ENCODE measurements at places on chromosomes 13 and 19.

GRCh38 chr19:32308431-32309077, 36.9 kb upstream of the ZNF507 start:
- DNase-seq, result no peak

DNA sequence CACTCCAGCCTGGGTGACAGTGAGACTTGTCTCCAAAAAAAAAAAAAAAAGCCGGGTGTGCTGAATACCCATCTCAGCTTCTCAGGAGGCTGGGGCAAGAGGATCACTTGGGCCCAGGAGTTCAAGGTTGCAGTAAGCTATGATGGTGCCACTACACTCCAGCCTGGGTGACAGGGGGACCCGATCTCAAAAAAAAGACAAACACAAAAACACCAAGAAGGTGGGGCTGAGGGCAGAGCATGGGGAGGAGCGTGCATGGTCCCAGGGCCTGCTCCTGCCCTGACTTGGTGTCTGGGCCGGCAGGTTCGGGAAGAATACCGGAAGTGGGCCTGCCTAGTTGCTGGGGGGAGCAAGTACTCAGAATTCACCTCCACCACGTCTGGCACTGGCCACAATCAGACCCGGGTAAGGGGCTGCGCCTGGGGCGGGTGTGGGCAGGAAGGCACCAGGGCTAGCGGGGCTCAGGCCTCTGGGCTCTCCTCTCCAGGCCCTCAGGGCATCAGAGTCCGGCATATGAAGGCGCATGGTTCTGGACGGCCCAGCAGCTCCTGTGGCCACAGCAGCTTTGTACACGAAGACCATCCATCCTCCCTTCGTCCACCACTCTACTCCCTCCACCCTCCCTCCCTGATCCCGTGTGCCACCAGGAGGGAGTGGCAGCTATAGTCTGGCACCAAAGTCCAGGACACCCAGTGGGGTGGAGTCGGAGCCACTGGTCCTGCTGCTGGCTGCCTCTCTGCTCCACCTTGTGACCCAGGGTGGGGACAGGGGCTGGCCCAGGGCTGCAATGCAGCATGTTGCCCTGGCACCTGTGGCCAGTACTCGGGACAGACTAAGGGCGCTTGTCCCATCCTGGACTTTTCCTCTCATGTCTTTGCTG, 11.3 kb downstream of the DDX39A start:
- DNase-seq, result no peak

DNA sequence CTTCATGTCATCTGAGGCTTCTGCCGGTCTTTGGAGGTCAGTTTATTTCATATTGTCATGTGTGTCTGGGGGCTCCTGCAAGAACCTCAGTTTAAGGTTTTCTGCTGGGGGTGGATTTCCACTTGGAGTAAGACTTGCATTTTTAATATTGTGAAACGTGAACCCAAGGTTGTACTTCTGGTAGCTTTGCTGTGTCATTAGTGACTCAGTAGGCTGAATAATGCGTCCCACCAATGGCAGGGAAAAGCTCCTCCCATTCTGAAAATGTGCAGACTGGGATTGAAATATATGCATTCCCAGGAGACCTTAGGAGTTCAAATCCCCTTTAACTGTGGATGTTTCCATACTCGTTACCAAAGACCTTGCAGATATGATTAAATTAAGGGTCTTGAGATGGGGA, 46.2 kb downstream of the ING1 start:
- DNase-seq, result no peak

DNA sequence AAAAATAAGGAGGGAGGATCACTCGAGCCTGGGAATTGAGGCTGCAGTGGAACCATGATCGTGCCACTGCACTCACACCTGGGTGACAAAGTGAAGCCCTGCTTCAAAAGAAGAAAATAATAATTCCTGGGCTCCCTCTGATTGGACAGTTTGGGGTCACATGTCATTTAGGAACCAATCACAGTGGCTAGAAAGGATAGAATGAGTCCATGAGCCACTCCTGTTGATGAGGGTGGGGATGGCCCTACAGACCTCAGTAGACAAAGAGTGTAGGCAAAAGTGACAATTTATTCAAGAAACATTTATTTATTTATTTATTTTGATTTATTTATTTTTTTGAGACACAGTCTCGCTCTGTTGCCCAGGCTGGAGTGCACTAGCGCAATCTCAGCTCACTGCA, 26.8 kb upstream of the ADGRE5 start:
- DNase-seq, result no peak

GRCh38 chr13:46332772-46333171, 54.3 kb downstream of the RUBCNL start:
- DNase-seq, result no peak

DNA sequence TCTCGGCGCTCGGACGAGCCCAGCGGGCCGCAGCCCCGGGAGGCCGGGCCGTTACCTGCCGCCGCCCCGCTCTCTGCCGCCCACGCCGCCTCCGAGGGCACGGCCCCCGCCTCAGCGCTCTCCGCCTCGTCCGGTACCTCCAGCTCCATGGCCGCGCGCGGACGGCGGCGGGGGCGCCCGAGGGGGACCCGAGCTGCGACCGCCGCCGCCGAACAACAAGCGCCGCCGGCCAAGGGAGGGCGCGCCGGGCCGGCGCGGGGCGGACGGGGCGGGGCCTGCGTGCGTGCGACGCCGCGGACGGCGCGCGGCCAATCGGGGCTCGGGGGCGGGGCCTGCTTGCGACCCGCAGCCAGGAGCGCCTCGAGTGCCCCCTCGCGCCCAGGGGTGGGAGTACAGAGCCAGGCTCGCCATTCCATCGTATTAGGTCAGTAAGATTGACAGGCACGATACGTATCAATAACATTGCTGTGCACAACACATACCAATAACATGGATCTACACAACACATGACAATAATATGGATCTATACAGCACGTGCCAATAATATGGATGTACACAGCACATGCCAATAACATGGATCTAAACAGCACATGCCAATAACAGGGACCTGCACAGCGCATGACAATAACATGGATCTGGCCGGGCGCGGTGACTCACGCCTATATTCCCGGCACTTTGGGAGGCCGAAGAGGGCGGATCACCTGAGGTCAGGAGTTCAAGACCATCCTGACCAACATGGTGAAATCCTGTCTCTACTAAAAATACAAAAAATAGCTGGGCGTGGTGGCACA, at the start of gene PIP5K1C:
Gene PIP5K1C, minus strand, starts transcription at position 227 of the 791 bp plus-strand sequence. Its CDS starts 78 bp downstream, at position 149.
- peak; percentile 82 for DNase-seq

- no peak for DNase-seq
These were observed 4.6 kb downstream of the URI1 start for GRCh38 chr19:29946645-29947044.

DNA sequence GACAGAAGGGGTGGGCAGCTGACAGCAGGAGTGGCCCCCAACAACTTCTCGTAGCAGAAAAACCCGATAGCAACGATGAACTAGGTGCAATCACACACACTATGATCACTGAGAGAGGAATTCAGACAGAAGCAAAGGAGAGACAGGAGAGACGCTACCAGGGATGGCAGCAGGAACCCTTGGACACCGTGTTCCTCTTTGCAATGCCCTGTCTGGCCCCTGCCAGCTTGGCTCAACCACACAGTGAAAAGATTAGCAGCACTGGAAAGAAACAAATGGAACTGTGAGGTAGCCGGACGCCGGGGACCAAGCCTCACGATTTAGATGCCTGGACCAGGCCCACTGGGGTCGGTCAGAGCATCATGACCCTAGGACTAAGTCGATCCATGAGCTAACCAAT, 23.6 kb downstream of the DCAF15 start:
- DNase-seq, result no peak

DNA sequence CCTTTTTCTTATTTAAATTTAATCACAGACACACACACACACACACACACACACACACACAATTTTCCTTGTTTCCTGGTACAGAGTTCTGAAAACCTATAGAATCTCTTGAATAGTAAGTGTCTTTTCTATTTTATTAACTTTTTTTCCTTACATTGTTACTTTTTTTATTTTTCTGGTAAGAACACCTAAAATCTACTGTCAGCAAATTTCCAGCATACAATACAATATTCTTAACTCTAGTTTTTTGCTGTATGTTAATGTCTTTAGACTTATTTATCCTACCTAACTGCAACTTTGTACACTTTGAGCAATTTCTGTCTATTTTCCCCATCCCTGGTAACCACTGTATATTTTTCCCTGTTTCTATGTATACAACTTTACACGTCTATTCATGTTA, 1179.8 kb downstream of the SLITRK1 start:
- DNase-seq, result no peak

DNA sequence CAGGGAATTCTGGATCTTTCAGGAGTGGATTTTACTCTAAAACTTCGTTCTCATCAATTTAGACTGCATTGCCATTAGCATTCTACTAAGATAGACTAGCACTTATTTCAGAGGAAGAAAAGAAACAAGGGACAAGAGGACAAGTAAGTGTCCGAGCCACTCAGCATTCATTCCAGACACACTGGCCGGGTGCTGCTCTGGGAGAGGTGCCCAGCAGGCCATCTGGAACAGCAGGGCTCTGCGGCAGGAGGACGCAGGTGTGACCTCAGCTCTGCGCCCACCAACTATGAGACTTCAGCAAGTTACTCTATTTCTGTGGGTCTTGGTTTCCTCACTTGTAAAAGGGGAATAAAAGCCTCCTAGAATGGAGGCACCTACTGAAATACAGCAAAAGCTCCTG, 4.2 kb downstream of the EPS15L1 start:
- DNase-seq, result no peak

- DNase-seq, result no peak
These were observed 15.3 kb upstream of the ARHGEF18 start for GRCh38 chr19:7333198-7334118.

GRCh38 chr19:1397838-1398237, 3.5 kb downstream of the GAMT start:
- DNase-seq, result no peak

- DNase-seq, result no peak
These were observed 2.5 kb downstream of the ZNF430 start for GRCh38 chr19:21022996-21023395.

GRCh38 chr13:72505376-72505775, 222.1 kb downstream of the MZT1 start:
- DNase-seq, result no peak

DNA sequence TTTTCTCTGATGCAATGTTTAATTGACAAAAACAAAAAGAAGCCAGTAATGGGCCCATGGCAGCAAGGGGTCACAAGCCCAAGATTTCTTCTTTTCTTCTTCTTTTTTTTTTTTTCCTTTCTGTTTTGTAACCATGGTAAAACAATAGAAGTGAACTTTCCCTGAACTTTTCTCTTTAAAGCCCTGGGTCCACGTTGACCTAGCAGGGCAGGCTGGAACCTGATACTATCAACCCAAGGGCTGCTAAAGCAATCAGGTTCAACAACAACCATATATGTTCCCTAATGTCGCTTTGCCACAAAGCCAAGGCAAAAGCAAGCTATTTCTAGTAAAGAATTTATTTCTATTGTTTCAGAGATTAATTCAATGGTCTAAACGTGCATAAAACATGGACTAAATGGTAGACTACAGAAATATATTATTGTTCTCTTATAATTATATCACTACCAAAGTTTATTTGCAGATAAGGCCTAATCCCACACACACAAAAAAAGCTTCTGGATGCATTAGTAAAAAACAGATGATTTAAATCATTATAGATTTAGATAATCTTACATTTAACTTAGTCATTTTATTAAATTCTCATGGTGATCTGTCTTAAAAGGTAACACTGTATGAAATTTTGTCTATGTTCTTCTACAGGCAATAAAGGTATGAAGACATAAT, 153.9 kb downstream of the DACH1 start:
- no peak for DNase-seq

GRCh38 chr13:46211483-46212351, at the start of gene LRRC63:
LRRC63 (plus strand) TSS chr13:46211928; CDS start chr13:46213035, 1,107 bp downstream.
- peak; percentile 65 for DNase-seq

- DNase-seq, result no peak
These were observed 68.3 kb downstream of the CEBPG start for GRCh38 chr19:33441828-33442227.

- DNase-seq, result no peak
These were observed 43.6 kb downstream of the ZNF611 start for GRCh38 chr19:52691215-52691610.

DNA sequence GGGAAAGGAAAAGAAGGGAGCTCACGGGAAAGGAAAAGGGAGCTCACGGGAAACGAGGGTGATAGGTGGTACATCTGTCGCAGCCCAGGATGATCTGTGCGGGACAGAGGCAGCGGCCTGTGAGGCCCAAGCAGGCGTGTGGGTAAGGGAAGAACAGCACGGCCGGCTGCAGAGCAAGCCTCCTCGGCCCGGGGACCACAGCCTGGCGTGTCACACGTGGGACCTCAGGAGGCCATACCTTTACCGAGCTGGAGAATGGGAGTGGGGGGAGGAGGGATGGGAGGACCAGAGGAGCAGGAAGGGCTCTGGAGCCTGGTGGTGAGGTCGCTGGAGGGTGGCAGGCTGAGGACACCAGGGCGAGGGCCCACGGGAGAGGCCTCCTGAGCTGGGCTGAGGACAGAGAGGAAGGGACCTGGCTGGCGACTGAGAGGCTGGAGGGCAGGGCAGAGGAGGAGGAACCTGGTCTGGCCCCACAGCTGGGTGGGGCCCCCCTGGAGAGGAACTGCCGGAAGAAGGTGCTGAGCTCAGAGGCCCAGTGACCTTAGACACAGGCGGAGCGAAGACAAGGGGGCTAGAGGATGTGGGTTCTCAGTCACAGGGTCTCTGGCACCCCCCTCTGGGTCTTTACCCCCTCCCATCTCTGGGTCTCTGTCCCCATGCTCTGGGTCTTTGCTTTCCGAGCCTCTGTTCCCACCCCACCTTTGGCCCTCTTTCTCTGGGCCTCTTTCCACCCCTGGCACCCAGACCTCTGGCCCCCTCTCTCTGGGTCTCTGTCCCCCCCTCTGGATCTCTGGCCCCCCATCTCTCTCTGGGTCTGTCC, 2.9 kb upstream of the FTL start:
- no peak for DNase-seq

DNA sequence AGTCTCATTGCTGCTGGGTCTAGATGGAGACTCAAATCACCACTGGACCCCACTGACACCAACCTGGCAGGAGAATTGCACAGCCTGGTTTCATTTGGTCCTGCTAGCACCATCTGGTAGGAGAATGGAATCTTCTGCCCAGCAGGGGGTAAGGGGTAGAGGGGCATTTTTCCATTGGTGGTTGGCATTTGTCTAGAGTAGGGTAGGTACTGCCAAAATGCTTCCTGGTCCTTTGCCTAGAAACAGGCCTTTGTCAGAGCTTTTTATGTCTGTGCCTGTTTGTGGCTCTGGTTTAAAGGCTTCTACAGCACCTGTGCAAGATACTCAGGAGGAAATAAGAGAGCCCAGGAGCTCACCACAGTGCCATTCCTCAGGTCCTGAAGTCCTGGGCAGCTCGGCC, 121.3 kb downstream of the KCTD12 start:
- no peak for DNase-seq

GRCh38 chr19:12629215-12629614, 18.5 kb downstream of the ZNF791 start:
- DNase-seq, result no peak

- DNase-seq, result no peak
These were observed 217.4 kb downstream of the DLEU7 start for GRCh38 chr13:50626101-50626547.

DNA sequence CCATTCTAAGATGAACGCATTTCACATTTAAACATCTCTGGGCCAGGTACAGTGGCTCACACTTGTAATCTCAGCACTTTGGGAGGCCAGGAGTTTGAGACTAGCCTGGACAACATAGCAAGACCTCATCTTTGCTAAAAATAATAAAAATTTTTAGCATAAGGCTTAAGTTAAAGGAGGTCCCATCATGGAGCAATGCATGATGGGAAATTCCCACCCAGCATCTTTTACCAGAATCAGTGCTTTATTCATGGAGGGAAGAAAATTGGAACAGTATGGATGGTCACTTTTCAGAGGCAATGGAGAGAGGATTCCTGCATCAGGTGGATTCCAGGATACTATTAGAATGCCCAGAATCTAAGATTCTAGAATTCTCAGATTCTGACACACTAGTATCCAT, 3.8 kb upstream of the KLK8 start:
- DNase-seq, result no peak
